ENCODE measurements at places on chromosomes 6 and 20.

DNA sequence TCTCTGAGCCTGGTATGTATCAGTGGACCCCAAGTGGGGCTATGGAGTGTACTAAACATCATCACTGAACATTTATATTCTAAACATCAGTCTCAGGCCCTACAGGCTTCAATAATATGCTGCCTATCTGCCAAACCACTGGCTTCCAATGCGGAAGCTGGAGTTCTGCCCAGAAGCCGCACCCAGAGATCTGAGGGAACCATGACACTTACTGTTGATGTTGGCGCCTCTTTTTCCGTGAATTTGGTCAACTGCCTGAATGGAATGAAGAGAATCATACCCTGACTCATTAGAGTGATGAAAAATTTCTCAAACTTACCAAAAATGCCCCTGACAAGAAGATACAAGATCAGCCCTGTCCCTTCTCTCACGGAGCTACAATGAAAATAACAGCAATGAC lies 66.2 kb downstream of the SLC22A23 start:
- DNase-seq, result peak; percentile 92

GRCh38 chr6:135097172-135097571 lies 42.5 kb upstream of the HBS1L start:
- peak; percentile 93 for DNase-seq

DNA sequence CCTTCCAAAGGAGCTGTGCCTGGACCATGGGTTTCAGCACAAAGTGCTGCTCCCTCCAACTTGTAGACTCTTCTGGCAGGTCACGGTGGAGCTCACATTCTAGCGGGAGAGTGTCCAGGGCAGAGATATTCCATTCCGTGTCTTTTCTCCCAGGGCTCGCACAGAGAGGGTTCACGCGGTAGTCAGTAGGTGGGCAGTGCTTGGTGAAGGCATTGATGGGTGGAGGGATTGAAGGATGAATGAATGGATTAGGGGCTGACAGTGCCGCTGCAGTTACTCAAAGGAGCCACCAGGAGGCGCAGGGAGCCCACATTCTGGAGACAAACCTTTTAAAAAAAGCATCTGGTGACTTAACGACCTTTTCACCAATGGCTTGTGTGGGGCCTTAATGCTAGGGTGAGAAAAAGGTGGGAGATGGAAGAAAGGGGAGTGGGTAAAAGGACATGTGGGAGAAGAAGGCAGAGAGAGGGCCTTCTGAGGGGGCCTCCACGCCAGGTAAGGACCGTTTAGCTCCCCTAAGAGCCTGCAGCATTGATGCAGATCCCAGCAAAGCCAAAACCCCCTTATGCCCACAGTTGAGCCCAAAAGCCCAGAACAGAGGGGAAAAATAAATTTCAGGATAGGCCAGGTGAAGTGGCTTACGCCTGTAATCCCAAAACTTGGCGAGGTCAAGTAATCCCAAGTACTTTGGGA lies 17.5 kb upstream of the FAM110A start:
- peak; percentile 86 for DNase-seq

DNA sequence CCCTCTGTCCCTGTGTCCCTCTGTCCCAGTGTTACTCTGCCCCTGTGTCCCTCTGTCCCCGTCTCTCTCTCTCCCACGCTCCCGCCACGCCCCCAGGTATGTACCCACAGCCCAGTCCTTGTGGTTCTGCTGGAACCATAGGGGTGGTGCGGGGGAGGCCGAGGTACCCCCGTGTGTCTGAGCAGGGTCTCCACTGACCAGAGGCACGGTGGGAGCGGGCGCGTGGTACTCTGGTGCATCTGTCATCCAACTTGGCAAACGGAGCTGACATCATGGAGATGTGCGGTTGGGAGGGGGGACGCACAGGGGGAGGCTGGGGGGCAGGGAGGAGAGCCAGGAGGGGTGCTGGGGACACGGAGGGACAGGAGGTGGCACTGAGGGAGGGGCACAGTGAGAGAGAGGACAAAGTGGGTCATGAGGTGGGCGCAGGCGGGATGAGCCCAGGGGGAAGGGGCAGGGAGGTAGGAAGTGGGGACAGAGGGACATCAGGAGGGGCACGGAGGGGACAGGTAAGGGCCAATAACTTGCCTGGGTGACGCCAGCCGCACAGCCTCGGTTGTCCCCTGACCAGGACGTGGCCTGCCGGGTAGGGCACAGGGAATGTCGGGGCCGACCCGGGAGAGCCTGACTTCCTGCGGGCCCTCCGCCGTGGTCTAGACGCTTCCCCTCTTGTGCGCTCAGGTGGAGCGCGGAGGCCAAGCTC lies 163.6 kb upstream of the PDE10A start:
- DNase-seq, result no peak

- DNase-seq, result no peak
Measured at GRCh38 chr6:35317483-35318195, 20.0 kb downstream of the DEF6 start.

GRCh38 chr6:6713657-6714056 lies 125.1 kb downstream of the LY86 start:
- no peak for DNase-seq

GRCh38 chr6:130322673-130323268 lies 43.0 kb upstream of the TMEM200A start:
- peak; percentile 77 for DNase-seq

Data from erythroblast (primary cell).